ENCODE measurements at places on chromosomes 12 and 14.

DNA sequence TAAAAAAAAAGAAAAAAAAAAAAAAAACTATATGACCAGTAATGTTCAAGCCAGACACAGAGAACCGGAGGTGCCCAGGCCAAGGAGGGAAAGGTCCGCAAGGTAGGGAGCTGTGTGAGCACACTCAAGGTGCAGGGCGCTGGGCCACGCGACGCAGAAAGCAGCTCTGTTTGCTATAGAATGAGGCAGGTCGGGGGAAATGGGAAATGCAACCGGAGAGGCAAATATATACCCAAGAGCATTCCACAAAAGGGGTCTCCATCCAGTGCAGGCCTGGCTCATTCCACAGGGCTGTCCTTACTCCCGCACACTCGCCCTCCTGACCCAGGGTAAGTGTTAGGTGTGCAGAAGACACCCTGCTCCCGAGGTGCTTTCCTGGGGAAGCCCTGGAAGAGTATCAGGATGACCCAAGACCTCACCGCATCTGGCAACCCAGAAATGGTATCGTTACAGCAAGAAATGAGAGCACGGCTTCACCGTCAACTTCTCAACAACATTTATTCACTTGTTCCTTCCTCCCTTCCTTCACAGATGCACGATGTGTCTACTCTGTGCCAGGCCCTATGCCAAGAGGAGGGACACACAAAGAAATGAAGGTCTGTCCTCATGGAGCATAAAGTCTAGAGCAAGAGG lies 86.4 kb downstream of the BCL11B start:
- no peak for DNase-seq

- peak; percentile 74 for DNase-seq
Measured at GRCh38 chr14:88351966-88352691, 29.1 kb upstream of the KCNK10 start.

DNA sequence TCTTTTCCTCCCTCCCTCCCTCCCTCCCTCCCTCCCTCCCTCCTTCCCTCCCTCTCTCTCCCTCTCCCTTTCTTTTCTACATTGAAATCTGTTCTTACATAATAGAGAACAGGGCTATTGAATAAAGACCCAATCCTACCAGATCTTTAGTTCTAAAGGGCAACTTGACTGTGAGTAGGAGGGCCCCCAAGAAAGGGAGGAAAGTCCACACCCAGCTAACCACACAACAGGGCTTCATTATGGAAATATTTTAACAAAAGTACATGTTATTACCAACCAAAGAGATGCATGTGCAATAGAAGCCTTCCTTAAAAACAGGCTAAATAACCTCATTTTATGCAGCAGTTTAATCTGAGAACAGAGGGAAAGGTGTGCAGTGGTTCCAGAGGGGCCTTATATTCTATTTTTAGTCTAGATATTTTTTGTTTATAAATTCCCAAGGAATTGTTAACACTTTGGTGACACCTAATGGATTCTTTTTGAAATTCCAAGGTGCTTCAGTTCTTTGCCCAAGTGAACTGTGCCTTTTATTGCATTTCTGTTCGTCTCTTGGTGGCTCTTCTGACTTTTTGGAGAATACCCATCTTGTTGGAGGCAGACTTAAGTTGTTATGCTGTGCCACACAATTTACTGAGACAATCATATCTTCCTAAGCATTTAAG lies 63.0 kb downstream of the GNS start:
- peak; percentile 46 for DNase-seq

DNA sequence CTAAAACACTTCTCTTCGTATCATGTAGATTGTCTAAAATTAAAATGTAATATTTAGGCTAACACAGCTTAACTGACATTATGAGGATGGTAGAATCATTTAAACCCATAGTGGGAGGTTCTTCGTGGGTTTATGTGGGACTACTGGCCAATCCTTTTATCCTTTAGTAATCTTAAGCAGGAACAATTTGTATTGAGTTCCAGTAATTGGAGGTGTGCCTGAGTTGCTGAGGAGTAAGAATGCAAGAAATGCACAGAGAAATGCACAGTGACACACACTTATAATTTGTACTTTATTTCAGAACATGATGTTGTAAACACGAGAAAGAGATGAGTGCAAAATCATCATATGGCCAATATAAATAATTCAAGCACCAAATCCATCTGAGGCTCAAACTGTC lies 22.3 kb downstream of the OTOGL start:
- no peak for DNase-seq

DNA sequence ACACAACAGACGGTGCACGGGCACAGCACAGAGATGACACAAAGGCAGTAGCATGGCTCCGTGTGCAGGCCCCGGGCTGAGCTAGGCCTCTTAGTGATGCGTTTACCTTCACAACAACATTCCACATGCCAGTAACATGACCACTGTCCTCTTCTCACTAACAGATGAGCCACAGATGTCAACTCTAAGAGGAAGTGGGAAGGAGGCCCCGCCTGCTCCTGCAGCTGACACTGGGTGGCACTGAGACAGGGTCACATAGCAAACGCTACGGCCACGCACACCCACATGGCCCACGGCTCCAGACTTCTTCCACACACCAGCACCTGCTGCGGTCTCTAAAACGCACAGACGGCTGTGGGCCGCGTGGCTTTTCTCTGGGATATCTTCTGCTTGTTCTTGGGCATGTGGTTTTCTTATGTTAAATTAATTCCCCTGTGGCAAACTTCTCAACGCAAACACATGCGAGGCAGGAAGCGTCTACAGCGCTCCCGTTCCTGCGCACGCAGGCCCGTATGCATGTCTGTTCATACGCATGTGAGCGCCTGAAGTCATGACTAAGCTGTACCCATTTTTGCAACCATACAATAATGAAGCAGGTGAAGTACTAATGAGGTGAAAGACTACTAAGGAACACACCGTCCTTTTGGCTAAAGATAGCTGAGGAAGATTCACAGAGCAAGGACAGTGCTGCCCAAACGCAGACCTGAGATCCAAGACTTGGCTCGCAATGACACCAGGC lies 26.8 kb downstream of the AMN start:
- DNase-seq, result no peak

- no peak for DNase-seq
Measured at GRCh38 chr14:103496776-103497175, 25.9 kb downstream of the CKB start.

- no peak for DNase-seq
Measured at GRCh38 chr12:6277982-6278438, 32.5 kb upstream of the PLEKHG6 start.

GRCh38 chr12:818733-819132 lies 66.4 kb downstream of the WNK1 start:
- DNase-seq, result no peak

- DNase-seq, result no peak
Measured at GRCh38 chr12:114954511-114955055, 270.6 kb upstream of the TBX3 start.

GRCh38 chr14:50379563-50379962 lies 17.1 kb downstream of the CDKL1 start:
- DNase-seq, result no peak

GRCh38 chr12:10661338-10661737 lies 12.5 kb downstream of the STYK1 start:
- no peak for DNase-seq

DNA sequence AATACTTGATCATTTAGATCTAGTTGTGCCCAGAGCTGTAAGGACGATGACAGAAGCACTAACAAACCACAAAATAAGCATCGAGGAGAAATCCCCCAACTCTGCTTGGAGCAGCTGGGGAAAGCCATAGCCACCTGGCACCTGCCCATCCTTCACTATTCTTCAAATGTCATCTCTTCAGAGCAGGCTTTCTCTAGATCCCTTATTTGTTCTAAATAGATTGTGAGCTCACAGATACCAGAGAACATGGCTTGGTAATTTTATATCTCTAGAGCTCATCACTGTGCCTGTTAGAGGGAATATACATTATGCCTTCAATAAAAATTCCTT lies 50.9 kb downstream of the GRIP1 start:
- DNase-seq, result no peak

GRCh38 chr12:25482625-25483024 lies 70.5 kb downstream of the LMNTD1 start:
- no peak for DNase-seq

GRCh38 chr14:99548255-99548654 lies 55.8 kb downstream of the CCDC85C start:
- no peak for DNase-seq

DNA sequence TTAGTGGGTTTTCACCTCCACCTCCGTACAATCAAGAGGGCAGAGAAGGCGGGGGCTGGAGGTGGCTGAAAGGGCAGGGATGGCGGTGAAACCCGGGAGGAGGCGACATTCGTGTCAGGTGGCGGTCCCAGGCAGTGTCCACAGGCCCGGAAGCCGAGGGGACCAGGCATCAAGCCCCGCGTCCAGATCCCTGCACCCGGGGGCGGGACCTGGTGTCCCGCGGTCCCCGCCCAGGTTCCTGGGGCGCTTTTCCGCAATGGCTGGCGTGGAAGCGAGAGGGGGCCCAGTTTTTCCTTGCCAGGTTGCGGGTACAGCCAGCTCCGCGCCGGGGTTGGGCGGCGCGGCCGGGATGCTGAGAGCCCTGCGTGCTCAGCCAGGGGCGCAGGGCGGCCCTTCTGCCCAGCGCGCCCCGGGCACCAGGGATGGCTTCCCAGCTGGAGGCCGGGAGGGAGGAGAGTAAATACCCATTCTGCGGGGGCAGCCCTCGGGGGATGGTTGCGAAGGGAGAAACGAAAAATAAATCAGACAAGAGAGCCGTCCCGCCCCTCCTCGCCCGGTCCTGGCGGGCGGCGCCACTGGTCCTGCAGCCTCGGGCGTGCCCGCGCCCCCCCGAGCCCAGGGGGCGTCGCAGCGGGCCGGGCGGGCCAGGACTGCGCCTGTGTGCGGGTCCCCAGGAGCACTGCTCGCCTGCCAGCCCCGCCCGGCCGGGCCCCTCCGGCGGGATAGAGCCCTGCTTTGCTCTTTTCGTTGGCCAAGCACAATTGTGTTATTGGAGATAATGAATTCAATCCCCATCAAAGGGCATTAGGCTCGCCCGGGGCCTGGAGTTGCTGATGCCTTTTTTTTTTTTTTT lies 11.5 kb downstream of the FOXA1 start:
- peak; percentile 62 for DNase-seq

DNA sequence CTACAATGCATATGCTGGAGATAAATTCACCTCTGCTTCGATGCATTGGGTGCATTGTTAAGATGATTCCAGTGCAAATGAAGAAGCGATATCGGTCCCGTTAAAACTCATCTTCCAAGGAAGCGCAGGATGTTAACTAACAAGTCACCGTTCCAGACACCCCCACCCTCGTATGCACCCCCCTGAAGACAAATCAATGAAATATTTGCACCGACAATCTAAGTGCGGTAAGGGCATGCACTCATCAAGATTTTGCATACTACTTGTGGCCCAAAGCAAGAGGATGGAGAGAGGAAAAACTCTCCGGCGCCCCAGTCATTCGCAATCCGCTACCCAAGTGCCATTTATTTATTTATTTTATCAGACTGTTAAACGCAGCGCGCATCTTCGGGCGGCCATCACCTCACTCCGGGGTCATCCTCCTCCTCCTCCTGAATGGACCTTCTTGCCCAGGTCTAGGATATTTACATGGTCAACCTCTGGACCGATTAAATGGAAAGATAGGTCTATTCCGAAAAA lies 1.2 kb downstream of the NOVA1 start:
- no peak for DNase-seq

- no peak for DNase-seq
Measured at GRCh38 chr14:92670643-92671366, 77.6 kb downstream of the LGMN start.

DNA sequence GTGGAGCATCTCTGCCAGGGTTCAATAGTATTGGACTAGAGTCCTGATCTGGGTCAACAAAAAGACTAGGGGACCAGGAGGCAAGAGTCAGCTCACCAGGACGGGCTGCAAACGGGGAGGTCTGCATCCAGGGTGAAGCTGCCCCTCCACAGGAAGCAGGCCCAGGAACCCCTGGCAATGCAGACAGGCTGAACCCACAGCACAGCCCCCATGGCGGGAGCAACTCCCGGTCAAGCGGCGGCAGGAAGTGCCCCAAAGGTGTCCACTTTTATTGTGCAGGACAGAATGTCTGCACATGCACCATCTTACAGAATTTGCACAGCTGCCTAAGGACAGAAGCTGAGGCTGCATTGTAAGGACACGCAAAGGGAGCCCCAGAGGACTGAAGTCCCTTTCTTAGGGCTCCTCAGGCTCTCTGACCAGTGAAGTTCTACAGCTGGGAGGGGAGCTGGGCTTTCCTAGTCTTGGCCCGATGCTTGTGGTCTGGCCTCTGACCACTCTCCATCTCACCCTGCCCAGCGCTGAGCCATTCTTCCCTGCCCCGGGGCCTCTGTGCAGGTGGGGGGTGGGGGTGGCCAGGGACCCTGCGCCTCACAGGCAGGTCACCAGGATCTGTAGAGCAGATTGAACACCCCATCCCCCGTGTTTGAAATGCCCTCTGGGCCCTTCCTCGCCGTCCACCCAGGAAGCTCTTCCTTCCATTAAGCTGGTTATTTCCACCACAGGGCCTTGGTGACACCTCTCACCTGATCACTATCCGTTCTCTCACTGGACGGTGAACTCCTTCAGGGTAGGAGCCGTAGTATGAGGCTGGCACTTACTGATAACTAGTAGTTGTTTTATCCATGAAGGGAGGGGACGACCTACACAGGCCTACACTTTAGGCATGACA lies 75.9 kb downstream of the NINJ2 start:
- no peak for DNase-seq

DNA sequence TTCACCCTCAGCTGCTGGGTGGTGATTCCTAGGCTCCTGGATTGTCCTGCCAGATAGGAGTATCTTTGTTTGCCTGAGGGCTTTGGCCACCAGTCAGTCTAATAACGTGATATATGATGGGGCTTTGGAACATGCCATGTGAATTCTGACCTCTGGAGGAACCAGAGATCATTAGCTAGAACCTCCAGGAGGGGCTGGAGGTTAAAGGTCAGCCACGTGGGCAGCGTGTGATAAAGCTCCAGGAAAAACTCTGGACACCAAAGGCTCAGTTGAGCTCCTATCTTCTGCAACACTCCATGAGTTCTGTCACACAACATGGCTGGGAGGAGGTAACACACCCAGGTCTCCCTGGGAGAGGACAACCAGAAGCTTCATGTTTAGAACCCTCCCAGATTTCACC lies 251.1 kb downstream of the DAD1 start:
- no peak for DNase-seq

DNA sequence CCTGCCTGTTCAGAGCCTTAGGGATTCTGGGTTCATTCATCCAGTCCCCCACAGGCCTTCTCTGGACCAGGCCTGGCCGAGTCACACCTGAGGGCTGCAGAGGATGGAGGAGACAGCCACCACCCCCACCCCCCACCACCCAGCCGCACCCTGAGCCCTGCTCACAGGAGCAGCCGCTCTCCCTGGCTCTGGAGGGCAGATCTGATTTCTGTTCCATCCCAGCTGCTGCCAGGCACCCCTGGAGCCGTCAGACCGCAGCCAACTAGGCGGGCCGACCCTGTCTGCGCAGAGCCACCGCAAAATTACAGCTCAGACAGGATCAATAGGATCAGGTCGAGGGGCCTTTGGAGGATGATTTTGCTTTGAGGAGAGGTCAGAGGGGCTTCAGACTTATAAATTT lies 154.6 kb upstream of the MYL2 start:
- DNase-seq, result peak; percentile 74

All from NCI-H2171 (cell line).